ENCODE measurements at places on chromosomes 12 and 14.

- no peak for DNase-seq
These were observed 49.6 kb upstream of the HECTD1 start for GRCh38 chr14:31257244-31257553.

- no peak for DNase-seq
These were observed 13.9 kb downstream of the JDP2 start for GRCh38 chr14:75441728-75442127.

DNA sequence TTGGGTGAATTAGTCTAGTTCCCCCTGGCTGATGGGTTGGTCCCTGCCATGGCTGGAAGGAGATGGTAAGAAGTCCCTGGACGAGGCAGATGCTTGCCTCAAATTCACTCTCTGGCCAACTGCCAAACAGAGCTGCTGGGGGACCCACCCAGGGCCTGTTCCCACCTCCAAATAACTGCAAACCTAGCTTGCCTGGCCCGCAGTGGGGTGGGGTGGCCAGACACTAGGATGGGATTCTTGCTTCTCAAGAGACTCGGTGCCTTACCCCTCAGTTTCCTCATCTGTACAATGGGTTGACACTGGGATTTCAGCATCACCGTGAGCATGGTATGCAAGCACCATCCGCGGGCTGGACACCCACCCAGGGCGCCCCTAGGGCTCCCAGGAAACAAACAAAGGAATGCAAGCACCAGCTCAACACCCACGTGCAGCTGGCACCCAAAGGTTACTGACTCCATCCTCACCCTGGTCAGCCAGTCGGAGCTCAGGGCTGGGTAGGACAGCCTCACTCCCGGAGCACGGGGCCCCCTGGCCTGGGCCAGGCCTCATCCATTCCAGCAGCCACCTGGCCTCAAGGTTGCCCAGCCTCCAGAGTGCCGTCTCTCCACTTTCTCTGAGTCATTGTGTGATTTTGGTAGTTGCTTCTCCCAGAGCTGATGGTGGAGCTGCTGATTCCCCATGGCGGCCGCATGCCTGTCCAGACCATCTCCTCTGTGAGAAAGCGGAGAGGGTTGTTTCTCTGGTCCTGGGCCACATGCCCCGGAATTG lies 205.2 kb upstream of the RTL1 start:
- DNase-seq, result no peak

- no peak for DNase-seq
These were observed 1003.8 kb downstream of the TMTC2 start for GRCh38 chr12:83690465-83690864.

DNA sequence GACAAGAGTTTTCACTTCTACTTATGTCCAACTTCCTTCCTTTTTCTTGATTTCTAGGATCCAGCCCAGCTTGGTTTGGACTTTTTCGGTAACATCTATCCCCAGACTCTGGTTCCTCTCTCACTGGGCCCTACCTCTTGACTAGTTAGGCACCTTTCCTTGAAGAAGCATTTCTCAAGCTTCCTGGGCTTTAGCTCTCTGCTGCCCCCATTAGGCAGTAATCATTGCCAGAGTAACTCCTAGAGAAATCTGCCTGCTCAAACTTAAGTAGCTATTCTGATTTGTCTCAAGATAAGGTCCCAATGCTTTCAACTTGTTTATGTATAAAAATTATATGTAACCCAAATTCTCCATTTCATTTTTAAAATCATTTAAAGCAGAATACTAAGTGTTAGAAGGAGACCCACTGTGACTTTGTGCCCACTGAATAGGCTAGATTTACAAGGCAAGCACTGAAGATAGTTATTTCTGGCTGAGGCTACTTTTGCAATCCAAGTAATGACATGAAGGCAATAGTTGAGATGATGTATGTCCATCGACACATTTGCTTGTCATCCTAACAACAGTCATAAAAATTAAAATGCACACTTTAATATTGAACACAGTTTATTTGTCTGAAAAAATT lies 275.0 kb upstream of the G2E3 start:
- no peak for DNase-seq

DNA sequence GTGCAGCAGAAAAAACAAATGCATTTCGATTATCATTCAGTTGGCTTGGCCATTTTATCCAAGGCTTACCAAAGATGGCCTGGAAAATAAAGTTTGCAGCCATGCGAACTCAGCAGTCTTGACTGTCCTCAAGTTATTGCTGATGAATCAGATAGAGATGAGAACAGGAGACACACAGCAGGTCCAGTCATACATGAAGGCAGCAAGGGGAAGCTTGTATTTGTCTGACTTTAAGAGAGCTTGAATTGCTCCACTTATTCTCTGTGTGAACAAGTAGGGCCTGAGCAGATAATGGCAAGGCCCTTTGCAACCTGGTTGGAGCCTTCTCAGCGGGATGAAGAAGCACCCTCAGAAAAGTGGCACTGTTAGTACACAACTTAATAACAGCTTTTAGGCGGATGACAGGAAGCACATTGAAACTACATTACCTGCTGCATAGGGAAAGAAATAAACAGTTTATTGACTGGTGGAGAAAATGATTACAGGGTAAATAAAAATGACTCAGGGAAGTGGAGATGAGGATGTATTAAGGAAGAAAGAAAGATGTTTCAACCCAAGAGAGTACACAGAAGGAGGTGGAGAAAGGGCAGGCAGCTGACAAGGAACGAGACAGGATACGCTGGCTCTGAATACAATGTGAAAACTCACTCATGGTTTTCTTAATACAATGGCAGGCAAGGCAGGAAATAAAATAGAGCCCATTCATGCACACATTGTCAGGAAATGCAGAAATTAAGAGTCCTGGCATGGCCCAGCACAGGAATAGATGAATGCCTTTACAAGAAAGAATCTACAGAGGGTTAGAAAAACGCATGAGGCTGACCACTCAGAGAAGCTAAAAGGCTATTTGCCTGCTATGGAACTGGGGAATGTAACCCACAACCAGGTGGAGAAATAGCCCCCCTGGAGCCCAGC lies 128.4 kb downstream of the GALC start:
- DNase-seq, result no peak

DNA sequence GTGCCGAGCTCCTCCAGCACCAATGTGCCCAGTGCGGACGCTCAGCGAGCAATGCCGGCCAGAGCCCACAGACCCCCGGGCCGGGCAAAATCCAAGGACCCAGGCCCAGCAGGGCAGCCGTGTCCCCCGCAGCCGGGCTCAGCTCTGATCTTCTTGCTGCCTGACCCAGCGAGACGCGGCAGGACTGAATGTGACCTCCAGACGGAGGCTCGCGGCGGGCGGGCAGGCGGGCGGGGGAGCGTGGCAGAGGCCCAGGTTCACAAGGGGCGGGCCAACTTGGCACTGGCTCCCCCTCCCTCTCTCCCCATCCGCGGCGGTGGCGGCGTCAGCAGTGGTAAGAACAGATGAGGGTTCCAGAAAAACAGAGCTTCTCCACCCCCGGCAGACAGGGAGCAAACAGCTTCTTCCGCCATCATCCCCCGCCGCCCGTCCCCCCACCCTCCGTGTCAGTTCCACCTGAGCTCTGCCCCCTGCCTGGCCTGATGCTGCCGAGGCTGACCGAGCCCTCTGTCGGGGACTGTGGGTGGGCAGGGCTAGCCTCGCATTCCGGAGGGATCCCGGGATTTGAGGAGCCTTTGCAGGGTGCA lies 94.3 kb downstream of the RFLNA start:
- DNase-seq, result no peak

DNA sequence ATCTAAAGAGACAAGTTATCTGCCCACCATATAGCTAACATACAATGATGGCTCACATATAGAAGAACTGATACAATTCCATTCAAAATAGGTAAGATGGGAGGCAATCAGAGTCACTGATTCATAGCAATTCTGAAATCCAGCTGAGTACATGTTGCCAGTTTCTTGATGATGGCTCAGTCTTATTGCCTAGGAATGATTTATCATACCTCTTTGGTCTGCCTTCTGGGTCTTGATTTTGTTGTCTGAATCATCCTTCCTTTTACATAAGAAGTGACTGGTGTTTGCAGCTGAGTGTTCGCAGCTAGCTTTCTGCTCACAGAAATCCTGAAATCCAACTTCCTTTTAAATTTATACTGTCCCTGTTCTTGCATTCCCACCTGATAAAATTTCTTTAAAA lies 463.2 kb upstream of the MGAT4C start:
- DNase-seq, result no peak

- DNase-seq, result no peak
These were observed 179.9 kb upstream of the ATF7IP start for GRCh38 chr12:14185427-14186192.

- no peak for DNase-seq
These were observed 43.4 kb downstream of the SAMD4A start for GRCh38 chr14:54610051-54610977.

DNA sequence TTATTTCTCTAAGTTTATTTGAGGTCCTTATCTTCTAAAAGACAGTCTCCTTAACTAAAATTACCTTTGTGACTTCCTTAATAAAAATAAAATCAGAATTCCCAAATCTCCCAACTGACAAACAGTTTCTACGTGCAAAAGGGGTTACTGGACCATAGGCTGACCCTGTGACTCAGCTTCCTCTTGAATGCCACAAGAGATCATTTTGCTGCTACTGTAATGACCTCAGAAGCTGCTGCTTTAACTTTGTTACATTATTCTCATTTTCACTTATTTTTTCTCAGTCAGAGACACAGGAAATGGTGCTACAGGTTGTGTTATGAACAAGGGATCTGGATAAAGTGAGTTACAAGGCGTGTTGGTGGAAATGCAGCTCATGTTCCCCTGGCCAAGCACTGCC lies 132.2 kb upstream of the TMTC2 start:
- no peak for DNase-seq

- no peak for DNase-seq
These were observed 321.0 kb downstream of the TMEM121 start for GRCh38 chr14:105847400-105847799.

- no peak for DNase-seq
These were observed 10.7 kb downstream of the GLT1D1 start for GRCh38 chr12:128863957-128864356.

DNA sequence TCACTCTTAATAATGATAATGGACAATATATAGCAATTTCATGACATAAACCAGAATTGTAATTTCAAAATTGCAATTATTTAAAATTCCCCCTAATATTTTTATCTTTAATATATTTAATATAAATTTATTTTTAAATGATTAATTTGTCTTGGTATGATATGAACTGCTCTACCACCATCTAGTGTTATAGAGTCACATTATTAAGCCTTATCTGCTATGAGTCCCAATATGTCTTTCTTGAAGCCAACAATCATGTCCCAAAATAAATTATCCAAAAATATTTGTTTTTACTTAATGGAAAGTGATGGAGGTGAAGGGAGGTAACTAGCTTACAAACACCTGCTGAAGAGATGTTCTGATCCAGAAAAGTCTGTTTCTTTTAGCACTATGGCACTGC lies 151.4 kb downstream of the KCNC2 start:
- no peak for DNase-seq

DNA sequence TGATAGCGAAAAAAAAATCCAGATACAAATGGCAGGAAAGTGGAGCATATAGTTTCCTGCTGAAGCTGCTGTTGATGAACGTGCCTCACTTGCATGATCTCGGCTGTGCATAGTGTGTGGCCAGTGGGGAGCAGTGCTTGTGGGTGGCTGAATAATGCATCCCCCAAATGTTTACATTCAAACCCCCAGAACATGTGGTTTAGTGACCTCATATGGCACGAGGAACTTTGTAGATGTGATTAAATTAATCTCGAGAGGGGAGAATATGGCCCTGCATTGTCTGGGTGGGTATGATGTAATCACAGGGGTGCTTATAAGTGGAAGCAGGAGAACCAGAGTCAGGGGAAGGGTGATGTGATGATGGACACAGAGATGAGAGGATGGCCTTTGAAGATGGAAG lies 425.0 kb downstream of the TMEM121 start:
- DNase-seq, result no peak

GRCh38 chr14:20684662-20685456 lies 499 bp downstream of the RNASE4 start:
- no peak for DNase-seq

- no peak for DNase-seq
These were observed 122.4 kb downstream of the DACT1 start for GRCh38 chr14:58760121-58760520.

- no peak for DNase-seq
These were observed 1.8 kb downstream of the OR4K17 start for GRCh38 chr14:20112321-20112720.

DNA sequence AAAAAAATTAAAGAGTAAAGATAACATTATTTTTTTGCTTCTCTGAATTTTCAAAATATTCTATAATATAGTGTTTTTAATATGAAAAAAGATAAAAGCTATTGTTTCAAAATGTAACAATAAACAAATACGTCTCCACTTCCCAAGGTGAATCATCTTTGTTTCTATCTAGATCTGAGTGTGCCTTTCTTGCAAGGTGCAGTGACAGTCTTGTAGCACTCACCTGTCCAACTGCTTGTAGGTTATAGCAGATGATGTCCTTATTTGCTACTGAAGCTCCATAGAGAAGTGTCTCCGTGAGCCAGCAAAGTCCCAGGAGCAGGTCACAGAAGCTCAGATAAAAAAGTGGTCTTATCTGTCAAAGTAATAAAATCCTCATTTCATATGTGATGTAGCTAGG lies 21.4 kb downstream of the TMEM116 start:
- no peak for DNase-seq

GRCh38 chr14:45199230-45199629 lies 53.8 kb downstream of the MIS18BP1 start:
- no peak for DNase-seq
